ENCODE measurements at places on chromosomes 1 and 21. TPM values are rescaled to one million over a fixed set of nuclear protein-coding genes. Genes with fewer than 3 reads are reported as not detected.

CFHR2 gene
- total RNA-seq: not detected

- no peak for DNase-seq
These were observed 438.3 kb downstream of the CAMTA1 start for GRCh38 chr1:7223334-7224080.

LCE3E gene
- total RNA-seq: not detected

DNA sequence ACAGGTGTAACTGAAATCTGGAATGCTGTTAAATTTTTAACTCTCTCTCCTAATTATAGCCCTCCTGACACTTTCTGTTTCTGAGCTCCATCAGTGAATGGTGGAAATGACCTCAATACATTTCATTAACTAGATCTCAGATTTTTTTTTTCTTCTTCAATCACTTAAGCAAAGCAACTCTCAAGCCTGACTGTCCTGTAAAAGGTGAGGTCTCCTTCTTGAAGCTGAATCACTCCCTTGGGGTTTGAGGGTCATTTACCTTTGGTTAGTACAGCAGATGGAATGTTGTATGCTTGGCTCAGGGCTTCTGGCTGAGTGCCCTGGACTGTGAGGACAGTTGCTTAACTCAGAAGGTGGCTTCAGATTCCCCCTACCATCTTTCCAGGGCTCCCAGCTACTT lies 518.7 kb downstream of the PTPRC start:
- no peak for DNase-seq

HCN3 gene
- total RNA-seq: 3.3 TPM

SEMA6C gene
- 7.6 TPM for total RNA-seq

DNA sequence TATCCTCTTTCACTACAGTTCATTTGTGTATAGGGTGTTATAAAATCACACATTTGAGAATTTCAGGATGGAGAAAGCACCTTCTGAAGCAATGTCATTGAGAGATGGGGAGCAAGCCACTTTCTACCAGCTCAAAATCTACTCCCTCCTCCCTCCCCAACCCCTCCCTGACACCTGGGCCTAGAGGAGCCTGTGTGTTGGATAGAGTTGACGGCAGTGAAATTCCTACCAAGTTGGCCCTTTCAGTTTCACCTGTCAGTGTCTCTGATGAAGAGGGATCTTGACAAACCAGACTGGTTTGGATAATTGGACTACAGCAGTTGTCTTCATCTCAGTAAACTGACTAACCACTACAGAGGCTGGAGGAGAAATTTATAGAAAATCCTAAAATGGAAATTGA lies 125.0 kb upstream of the HOOK1 start:
- DNase-seq: no peak

- DNase-seq: no peak
These were observed 16.8 kb upstream of the MARK1 start for GRCh38 chr1:220511179-220511578.

GRCh38 chr1:63653976-63654375 lies 60.8 kb downstream of the PGM1 start:
- DNase-seq: peak; percentile 17

NR5A2 gene
- 6.3 TPM for total RNA-seq

FCER1A gene
- total RNA-seq: 3.2 TPM

THBS3 gene
- total RNA-seq: 33.0 TPM

DNA sequence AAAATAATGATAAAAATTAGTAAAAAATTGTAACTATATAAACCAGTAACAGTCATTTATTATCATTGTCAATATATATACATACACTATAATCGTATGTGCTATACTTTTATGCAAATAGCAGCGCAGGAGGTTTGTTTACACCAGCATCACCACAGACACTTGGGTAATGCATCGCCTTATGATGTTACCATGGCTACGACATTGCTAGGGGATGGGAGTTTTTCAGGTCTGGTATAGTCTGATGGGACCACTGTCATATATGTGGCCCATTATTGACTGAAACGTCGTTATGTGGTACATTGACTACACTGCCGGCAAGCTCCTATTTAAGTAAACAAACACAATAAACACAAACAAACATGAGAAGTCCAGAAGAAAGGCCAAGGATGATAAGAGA lies 45.6 kb downstream of the KCNK1 start:
- no peak for DNase-seq

GRCh38 chr21:26490771-26491170 lies 82.3 kb downstream of the CYYR1 start:
- DNase-seq: no peak

- no peak for DNase-seq
These were observed 132.2 kb downstream of the TLR5 start for GRCh38 chr1:223010582-223011504.

Measured in kidney (tissue), 22 donors.